ENCODE measurements at places on chromosomes 1 and 21.

- no peak for DNase-seq
These were observed 2.1 kb upstream of the SELENON start for GRCh38 chr1:25797939-25798338.

DNA sequence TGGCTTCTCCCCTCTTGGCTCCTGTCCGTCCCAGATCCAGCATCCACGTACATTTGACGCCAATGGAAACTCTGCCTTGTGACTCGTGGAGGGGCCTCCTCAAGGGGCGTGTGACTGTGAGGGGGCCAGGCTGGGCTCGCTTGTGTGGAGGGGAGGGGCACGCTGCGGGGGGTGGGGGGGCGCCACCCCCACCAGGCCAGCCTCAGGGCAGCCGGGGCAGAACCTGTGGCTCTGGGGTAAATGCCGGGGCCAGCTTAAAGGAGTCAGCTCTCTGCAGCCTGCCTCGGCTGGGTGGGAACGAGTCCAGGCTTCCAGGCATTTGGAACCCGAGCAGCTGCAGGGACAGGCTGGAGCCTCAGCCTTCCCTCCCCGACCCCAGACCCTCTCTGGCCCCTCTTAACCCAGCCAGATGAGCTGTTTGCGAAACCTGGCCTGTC is 94.1 kb downstream of the SIK1 start:
- DNase-seq: no peak

DNA sequence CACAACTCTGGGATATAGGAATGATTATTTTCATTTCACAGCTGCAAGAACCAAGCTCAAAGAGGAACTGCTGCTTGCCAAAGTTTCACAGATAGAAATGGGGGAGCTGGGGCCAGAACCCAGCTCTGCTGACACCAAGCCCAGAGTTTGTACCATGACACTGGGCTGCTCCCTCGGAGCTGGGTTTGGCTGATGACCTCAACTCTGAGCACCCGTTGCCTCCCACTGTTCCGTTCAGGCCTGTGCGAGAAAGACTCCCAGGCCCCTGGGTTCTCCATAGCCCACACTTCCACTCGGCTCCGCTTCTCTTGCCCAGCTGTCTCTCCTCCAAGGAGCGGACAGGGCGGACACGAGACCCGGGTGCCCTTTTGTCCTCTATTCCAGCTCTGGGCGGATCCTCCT is 55.2 kb downstream of the NGF start:
- DNase-seq: no peak

DNA sequence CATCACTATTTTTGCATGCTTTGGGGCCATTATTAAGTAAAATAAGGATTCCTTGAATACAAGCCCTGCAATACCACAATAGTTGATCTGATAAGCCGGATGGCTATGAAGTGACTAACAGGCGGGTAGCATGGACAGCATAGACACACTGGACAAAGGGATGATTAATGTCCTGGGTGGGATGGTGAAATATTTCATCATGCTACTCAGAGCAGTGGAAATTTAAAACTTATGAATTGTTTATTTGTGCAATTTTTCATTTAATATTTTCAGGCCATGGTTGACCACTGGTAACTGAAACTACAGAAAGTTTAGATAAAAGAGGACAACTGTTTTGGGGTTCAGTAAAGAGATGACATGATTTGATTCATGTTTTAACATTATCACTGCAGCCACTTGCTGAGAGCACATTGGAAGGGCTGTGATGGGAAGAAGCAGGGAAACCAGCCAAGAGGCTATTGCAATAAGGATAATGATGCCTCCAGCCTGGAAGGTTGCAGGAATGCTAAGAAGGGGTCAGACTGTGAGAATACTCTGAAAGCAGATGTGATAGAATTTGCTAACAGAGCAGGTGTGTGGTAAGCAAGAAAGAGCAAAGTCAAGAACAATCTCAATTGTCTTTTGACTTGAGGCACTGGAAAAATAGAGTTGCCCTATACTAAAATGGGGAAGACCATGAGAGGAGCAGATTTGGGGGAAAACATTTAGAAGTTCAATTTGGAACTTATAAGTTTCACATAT is 62.5 kb upstream of the TNFSF4 start:
- DNase-seq: no peak

GRCh38 chr1:235933017-235933765 is 66.5 kb upstream of the LYST start:
- DNase-seq: no peak
